ENCODE measurements at places on chromosomes 6 and 20. TPM values are rescaled to one million over a fixed set of nuclear protein-coding genes. Genes with fewer than 3 reads are reported as not detected.

- no peak for DNase-seq
Observed at GRCh38 chr6:12371151-12371550, 81.0 kb downstream of the EDN1 start.

DNA sequence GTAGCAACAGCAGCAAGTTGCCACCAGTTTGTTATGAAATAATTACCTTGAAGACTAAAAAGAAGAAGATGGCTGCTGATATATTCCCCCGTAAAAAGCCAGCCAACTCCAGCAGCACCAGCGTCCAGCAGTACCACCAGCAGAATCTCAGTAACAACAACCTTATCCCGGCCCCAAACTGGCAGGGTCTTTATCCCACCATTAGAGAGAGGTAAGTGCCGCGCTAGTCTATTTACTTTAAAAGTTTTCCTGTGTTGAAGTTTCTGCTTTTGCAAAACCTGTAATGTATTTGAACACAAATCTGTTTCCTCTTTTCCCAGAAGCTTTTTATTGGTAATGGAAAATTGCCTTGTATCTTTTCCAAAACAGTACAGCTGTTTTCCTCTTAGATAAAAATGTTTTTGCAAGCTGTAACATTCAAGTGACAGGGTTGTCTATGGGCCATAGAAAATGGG lies 725 bp downstream of the BTBD3 start:
- DNase-seq, result no peak

- no peak for DNase-seq
Observed at GRCh38 chr6:48311301-48311700, 200.3 kb upstream of the PTCHD4 start.

The POLR1H gene
- 25.0 TPM for polyA plus RNA-seq

- no peak for DNase-seq
Observed at GRCh38 chr6:105785066-105785811, 300.9 kb upstream of the PRDM1 start.

- no peak for DNase-seq
Observed at GRCh38 chr20:19934792-19935491, 82.2 kb upstream of the NAA20 start.

The SLC4A11 gene
- 0.53 TPM for polyA plus RNA-seq

DNA sequence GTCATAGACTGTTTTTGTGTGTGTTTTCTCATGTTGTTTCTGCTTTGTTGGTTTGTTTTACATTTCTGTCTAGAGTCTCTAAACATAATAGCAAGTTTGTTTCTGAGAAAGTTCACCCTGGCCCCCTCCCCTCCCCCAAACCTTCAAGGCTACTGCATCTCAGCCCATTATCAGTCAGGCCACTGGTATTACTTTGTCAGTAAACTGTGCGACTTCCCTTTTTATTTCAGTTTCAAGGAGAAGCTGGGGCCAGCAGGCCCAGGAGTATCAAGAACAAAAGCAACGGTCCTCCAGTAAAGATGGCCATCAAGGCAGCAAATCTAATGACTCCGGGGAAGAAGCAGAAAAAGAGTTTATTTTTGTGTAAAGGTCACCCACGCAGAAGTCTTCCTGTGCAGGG lies 32.8 kb upstream of the SCGN start:
- no peak for DNase-seq

The ETV7 gene
- polyA plus RNA-seq, result 0.81 TPM

The MDFI gene
- polyA plus RNA-seq, result 0.35 TPM

GRCh38 chr6:159540152-159540551 lies 152.9 kb downstream of the SOD2 start:
- no peak for DNase-seq

DNA sequence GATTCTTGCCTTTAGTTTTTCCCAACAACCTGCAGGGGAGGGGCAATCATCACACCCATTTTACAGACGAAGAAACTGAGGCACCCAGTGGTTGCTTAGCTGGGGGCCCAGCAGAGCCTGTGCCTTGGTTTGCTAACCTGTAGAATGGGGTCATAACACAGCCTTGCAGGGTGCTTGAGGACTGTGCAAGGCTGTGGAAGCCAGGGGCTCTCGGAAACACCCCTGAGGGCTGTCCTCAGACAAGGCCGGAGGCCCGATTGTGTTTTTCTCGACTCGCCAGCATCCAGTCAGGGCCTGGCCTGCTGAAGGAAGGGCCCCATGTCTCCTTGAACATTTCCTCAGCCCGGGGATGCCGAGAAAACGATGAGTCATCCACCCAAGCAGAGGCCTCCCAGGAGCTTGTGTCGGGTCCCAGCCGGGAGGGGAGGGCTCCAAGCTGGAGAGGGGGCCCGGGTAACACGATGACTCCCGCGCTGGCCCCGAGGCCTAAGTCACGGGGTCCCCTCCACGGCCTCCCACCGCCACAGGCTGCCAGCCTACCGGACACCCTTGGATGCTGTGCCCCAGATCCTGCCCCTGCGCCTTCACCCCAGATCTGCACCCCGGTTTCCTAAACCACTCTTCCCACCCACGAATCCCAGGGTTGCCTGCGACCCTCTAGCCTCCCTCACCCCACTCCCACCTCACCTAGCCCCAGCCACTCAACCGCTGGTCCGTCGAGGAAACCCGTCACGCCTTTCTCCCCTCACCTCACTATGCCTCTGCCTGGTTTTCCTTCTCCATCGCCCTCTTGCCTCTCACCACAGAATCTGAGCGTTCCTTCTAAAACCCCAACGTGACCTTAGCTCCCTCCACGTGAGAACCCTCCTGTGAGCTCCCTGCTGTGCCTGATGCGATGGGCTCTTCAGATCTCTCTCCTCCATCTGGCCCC lies 10.6 kb downstream of the NOL4L start:
- peak; percentile 47 for DNase-seq

The PNPLA1 gene
- polyA plus RNA-seq, result not detected

DNA sequence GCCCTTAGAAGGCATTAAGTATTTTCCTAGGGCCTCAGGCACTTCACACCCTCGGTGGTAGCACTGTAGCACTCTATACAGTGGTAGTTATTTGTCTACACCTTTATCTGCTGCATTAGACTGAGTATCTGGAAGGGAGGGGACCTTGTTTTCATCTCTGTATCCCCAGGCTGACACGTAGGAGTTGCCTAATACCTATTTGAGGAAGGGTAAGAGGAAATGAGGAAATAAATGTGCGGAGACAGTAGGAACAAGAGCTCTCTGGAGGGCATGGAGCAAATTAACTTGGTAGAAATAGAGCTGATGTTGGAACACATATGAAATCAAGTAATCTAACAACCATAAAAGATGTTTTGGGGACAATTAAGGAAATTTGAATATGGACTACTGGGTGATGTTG lies 3.9 kb downstream of the CNPY3 start:
- DNase-seq, result no peak

DNA sequence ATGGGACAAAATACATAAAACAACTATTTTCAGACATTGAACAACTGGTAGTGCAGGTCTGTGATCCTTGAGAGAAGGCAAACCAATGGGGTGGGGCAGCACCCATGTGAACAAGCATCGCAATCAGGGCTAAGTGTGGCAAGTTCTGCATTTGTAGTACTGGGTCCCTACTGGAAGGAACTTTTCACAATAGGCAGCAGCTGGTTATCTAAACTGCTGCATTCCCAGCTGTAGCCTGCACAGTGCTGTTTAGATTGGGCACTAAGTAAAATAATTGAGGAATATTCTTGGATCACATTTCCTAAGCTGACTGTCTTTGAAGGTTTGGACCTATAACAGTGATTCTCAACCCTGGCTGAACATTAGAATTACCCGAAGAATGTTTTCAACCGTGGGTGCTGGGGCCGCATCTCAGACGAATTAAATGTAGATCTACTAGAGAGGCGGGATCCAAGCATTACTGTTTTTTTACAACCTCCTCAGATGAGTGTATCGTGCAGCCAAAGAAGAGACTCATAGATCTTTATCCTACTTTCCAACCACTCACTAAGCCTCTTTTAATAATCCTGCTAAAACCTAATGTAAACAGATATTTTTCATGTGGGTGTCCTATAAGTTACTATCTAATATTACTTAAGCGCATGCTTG lies 12.4 kb upstream of the MAP3K4 start:
- peak; percentile 64 for DNase-seq

The MAP3K5 gene
- polyA plus RNA-seq, result 16.1 TPM

DNA sequence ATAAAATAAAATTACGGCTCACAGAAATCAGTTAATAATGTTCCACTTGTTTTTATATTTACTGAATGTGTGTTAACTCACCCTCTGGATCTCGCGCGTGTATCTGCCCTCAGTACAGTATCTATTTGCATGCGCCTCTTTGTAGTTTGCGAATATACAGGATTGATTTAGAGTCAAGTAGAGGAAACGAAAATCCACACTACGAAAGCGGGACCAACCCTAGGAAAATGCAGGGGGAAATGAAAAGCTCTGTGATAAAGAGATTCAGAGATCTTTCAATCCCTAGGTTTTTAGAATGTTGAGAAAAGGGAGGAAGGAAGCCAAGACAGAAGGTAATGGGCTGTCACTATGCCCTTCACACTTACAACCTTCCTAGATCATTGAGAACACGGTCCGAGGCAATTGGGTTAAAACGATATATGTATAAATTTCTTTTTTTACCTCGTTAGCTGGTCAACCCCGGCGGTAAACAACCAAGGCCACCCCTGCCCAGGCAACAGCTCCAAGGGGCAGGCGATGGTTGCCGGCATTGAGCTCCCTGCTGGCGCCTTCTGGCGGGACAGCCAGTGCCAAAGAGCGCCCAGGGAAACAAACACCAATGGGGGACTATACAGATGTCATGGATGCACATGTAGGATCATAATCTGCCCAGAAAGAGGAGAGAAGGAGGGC lies 792 bp upstream of the FUT9 start:
- no peak for DNase-seq

- no peak for DNase-seq
Observed at GRCh38 chr6:117169064-117169665, 96.2 kb upstream of the VGLL2 start.

GRCh38 chr6:57205550-57206328 lies 16.4 kb downstream of the RAB23 start:
- DNase-seq, result no peak

The DUSP22 gene
- 6.4 TPM for polyA plus RNA-seq

GRCh38 chr6:148332088-148332487 lies 10.6 kb upstream of the SASH1 start:
- no peak for DNase-seq

DNA sequence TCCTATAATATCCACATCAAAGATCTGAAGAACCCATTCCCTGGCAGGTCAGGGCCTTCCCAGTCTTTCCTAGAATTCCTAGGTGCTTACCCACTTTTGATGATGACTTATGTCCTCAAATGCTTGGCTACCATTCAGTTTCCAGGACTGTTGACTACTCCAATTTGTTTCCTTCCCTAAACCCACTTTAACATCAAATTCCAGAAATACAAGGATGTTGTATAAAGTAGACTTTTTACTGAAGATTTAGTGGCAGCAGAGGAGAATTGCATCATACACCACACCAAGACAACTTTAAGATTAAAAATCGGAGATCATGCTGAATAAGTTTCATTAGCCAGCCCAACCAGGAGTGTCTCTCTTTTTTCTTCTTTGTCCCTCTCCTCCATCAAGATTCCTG lies 203.3 kb upstream of the LAMP5 start:
- no peak for DNase-seq

The COL11A2 gene
- 0.26 TPM for polyA plus RNA-seq

The TRAPPC3L gene
- polyA plus RNA-seq, result 0.19 TPM

The CST4 gene
- polyA plus RNA-seq, result not detected

The MRPS18B gene
- polyA plus RNA-seq, result 56.6 TPM

- no peak for DNase-seq
Observed at GRCh38 chr6:39330057-39330456, 7.6 kb upstream of the KCNK16 start.

- no peak for DNase-seq
Observed at GRCh38 chr6:145155411-145155810, 579.9 kb downstream of the EPM2A start.

- peak; percentile 16 for DNase-seq
Observed at GRCh38 chr20:63628246-63628975, 1.5 kb upstream of the GMEB2 start.

- no peak for DNase-seq
Observed at GRCh38 chr20:2142649-2143048, 41.0 kb downstream of the STK35 start.

DNA sequence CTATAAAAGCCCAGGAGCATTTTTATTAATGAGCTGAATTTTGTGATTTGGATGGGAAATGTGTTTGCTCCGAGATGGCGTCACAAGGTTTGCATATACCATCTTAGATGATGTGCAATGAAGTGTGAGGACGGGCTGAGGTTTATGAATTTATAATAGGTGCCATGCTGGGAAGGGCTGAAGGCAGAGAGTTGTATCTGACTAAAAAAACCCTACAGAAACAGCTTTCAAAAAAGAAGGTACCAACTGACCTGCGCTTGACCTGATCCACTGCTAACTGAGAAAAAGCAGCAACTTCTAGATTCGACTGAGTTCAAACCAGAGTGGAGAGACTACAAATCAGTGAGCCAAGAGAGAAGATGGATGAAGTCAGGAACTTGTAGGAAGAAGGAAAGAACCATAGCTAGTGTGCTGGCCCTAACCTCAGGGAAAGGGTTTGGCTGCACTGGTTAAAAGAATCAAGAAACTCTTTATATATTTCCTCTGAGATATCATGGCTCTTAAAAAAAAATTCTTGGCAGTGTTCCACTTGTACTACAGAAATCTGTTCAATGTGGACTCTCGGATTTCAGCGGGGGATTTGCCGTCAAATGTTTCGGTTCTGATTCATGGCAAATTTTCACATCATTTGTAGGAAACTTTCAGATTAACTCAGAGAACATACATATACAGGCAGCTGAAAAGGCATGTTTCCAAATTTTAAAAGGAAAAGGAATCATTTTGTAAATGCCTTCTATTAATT lies 56.5 kb upstream of the HDGFL1 start:
- peak; percentile 48 for DNase-seq

- no peak for DNase-seq
Observed at GRCh38 chr20:36929290-36929689, 22.2 kb downstream of the SAMHD1 start.

The RUNX2 gene
- polyA plus RNA-seq, result 3.4 TPM

DNA sequence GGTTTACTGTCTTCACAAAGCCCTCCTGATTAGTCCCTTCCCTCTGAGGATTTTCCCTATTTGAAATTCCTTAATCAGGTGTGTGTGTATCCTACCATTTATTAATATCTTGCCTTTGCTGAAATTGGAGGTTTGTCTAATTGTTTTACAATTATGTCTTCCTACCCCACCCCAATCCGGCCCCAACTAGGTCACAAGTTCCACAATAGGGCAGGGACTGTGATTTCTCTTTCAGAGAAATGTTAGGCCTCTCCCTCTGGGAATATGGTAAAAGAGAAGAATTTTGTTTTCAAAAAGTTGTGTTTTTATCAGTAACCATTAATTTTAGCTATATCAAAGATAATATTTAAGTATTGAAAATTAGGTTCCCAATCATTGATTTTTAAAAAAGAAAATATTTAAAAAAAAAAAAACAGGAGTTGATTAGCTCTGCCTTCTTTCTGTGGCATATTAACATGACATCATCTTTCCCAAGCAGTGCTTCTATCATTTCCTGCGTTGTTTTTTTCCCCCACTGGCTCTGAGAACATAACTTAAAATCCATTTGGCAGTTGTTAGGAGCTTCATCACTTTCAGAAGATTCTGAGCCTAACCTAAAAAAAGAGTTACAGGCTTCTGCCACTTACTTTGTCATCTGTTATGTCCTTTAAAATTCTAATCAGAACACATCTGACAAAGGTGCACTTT lies 36.1 kb downstream of the BLOC1S5 start:
- DNase-seq, result no peak

GRCh38 chr6:152723398-152723797 lies 25.7 kb downstream of the MYCT1 start:
- DNase-seq, result no peak

- DNase-seq, result peak; percentile 81
Observed at GRCh38 chr6:163457637-163458561, 43.4 kb downstream of the QKI start.

Data from AG04450 (cell line).